ENCODE measurements at places on chromosomes 2 and 18.

GRCh38 chr2:234421-234820, 29.4 kb downstream of the SH3YL1 start:
- DNase-seq, result no peak

GRCh38 chr2:60569680-60570111, 16.2 kb upstream of the BCL11A start:
- DNase-seq, result no peak

DNA sequence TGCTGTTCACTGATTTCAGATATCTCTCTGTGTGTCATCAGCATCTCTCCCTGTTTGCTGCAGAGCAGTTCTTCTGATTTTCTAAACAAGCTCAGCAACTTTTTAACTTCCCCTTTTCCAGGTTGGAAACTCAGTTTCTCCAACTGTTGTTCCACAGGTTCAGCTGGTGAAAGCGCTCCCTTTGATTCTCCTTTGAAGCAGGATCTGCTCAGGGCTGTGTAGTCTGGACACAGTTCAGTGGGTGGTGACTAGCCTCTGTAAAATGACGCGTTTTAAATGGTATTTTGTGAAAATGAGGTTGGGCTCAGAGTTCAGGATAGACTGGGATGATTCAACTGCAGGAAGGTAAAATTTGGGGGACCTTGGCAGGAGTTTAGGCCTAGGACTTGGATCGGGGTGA, 106.3 kb downstream of the TRIM43 start:
- DNase-seq, result peak; percentile 37

DNA sequence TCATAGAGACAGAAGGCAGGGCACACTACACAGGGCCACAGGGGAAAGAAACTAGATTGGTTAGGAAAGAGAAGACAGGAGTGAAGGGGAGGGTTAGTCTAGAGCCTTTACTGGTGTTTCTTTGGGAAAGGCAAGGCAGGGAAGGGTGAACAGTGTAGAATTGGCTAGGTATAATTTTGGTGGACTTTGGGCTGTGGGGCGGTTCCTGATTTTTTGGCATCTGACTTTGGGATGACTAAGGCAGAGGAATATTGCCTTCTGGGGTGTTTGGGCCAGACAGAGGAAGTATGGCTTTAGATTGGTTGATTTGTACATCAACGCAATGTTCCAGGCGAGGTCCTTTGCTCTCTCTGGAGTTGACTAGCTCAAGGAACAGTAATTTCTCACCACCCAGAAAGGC, 534.8 kb downstream of the DCC start:
- DNase-seq, result no peak

DNA sequence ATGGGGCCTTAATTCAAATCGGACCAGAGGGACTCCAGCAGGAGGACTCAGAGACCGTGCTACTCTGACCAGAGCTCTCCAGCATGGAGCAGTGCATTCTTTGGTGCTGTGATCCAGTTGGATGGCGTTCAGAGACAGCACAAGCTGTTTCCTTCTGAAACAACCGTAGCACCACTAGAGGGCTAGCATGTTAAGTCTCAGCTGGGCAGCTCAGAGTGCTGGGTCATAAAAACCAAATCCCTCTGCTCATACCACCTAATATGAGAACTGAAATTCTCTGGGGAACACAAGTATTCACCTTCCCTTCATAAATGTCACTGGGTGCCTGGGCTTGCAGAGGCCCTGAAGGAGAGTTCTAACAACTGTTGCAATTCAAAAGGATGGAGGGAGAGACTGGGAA, 97.7 kb upstream of the TFCP2L1 start:
- no peak for DNase-seq

GRCh38 chr2:218400930-218401881, 1.5 kb downstream of the CTDSP1 start:
- DNase-seq, result no peak

- DNase-seq, result no peak
Measured at GRCh38 chr2:105866216-105867185, 121.8 kb downstream of the NCK2 start.

DNA sequence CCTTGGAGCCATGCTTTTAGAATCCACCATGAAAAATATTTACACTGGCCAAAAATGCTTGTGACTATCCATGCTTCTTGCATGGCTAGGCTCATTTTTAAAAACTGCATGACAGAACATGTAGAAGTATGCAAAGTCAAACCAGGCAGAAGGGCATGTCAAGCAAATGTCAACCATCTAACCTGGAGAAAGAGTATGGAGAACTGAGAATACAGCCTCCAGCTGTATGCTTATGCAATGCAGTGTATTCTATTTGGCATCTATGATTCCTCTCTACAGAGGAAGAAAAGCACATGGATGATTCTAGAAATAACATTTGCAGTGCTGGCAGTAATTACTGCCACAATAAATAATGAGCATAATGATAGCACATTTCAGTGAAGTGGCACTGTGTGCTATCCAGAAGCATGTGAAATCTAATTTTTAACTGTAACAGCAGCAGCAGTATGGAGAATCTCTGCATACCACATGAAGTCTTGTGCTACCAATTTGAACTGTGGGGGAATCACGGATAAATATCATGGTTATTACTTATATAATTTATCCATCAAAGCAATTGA, 87.3 kb upstream of the CCDC141 start:
- DNase-seq, result no peak

DNA sequence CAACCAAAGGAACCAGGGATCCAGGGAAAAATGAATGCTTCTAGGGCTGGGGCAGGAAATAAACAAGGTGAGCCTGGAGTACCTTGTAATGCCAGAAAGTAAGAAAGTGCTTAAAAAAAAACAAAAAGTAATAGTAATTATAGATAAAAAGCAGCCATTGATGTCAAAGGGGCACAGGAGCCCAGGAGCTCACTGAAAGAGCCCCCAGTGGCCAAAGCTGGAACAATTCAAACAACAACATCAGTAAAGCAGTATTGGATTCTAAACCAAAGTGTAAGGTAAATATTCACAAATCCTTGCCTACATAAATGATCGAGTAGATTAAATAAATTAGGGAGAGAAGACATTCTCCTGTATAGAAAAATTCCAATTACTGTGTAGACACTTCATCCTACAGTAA, 114.3 kb upstream of the ARL4C start:
- peak; percentile 6 for DNase-seq

- DNase-seq, result no peak
Measured at GRCh38 chr2:29450596-29451222, 335.5 kb downstream of the CLIP4 start.

- no peak for DNase-seq
Measured at GRCh38 chr2:37907501-37908225, 17.4 kb upstream of the RMDN2 start.

- no peak for DNase-seq
Measured at GRCh38 chr2:98253461-98254070, 92.7 kb upstream of the CNGA3 start.

DNA sequence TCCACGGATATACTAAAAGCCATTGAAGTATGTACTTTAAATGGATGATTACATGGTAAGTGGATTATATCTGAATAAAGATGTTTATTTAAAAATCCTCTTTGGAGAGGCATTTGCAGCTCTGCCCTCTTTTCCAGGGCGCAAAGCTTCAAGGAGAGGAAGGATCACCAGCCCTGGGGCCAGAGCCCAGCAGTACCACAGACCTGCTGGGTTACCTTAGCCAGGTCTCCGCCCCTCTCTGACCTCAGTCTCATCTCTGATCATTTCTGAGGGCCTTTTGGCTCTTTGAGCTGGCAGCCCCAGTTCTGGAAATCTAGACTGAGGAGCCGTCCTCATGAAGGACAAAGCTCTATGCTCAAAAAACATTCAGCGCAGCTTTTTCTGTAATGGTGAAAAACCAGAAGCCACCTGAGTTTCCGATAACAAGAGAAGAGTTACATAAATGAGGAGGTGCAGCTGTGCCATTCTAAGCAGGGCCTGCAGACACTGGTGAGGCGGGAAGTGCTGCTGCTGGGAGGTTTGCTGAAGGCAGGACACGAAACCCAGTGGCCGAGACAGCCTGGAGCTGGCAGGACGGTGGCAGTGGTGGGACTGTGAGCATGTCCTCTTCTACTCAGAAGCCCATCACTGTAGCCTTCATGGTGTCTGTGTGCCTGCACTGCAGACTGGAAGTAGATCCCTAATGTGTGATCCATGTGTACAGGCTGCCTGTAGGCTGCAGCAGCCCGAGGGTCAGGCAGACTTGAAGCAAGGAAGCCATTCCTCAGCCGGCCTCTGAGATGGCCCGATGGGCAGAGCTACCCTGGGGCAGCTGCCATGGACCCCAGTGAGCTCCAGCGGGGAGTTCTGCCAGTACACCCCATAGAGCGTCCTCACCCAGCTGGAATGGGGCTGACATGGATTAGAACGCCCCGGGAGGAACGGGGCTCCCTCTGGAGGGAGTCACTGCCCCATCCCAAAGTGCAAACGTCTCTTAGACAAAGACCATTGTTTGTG, 27.7 kb downstream of the ADRA2B start:
- no peak for DNase-seq

DNA sequence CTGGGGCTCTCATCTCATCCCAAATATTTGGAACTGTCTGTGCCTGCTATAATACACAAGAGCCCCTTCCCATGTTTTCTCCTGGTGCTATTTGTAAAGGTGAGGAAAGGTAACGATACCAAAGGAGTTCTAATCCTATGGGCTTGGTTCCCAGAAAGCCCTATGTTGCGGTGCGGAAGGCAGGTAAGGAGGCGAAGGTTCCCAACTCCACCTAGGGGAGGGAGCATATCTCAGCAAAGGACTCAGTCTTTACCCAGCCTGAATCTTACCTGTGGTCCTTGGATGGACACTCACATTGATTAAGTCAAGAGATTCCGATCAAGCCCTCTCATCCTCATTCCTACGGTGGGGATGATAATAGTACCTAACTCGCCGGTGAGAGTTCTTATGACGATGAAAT, 140.1 kb downstream of the BCL2 start:
- no peak for DNase-seq

GRCh38 chr2:32738939-32739338, 111.1 kb downstream of the TTC27 start:
- no peak for DNase-seq

DNA sequence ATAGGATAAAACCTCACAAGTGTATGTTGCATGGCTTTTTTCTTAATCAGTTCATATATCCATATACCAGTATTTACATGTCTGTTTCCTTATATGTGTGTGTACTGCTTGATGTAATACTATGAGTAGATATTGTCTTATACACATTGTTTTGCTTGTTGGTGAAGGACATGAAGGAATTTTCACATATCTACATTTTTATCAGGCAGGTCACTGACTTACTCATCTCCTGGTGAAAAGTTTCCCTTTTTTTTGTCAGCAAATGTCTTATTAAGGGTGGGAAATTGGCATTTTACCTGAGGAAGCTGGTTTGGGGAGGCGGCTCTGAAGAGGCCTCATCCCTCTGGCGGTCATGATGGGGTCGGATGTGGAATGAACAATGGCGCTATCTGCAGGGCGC, 61.4 kb upstream of the LYPD1 start:
- DNase-seq, result no peak

GRCh38 chr2:121075006-121075551, 209.9 kb downstream of the TFCP2L1 start:
- DNase-seq, result peak; percentile 95

GRCh38 chr2:79860228-79861058, 347.6 kb downstream of the CTNNA2 start:
- peak; percentile 68 for DNase-seq
